NCI-H1092 treated with DMSO at 0.1 percent for 48 hours (cell line): ENCODE measurements at places on chromosomes 12 and 14.

DNA sequence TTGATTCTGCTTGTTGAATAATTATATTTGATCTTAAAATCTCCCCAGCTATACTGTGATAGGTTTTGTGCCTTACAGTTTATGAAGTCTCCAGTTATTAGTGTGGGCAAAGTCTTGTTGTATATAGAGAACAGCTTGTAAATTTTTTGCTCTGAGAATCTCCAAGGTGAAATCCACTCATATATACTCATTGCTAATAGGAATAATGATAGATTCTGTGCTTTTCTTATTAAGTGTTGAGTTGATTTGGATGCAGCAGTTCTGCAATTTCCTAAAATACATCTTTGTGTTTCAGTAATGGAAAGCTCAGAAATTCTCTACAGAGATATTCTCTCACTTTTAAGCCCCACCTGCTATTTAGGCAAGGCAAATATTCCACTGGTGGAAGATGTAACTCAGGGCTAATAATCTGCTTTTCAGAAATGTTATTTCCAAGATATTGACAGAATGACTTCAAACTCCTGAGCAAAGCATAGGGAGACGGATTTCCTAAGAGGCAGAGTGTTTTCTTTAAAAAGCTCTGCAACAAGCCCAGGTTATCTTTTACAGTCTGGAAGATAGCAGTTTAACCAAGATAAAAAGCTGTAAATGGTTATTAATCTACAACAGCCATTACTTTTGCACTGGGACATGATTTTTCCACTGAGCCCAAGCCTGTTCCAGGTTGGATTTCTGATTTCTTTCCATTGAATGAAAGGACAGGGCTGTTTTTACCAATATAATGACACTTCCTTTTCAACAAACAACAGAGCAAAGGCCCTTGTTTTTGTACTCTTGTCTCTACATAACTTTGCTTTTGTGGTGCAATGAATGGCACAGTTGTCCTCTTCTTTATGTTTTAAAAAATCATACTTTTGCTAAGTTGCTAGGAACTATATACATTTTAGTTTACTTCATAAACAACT lies 239.9 kb upstream of the ATP2B1 start:
- no peak for DNase-seq

GRCh38 chr12:122081697-122082221 lies 3.2 kb downstream of the MLXIP start:
- DNase-seq = no peak

DNA sequence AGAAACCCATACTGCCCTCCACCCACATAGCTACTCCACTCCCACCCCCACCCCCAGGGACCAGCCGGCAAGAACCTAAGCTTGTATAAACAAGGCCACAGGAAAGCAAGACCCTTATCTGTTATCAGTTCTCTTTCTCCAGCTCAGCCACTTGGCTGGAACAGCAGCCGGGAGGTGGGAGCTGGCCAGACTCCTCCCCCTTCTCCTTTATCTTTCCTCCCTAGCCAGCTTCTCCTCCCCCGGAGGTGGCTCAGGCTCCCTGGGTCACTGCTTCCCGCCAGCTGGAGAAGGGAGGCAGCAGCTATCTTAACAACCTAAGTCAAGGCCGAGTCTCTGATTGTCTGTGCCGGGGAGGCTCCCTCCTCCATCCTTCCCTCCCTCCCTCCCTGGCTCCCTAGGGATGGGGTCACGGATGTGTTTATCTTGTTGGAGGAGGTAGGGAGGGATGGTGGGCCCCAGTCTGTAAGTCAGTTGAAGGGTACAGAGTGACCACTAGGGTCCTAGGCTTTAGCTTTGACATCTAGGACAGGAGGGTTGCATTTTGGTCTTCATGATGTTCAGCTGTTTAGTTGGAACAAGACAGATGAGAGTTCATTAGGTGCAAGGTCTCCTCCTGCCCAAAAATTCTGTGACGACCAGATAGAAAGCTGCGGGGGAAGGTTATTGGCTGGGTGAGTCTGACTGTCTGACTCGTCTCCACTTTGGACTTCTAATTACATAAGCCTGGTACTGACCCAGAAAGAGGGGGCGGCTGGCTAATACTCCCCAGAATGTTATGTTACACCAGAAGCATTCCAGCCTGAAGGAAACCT lies 29.7 kb downstream of the ZFP36L1 start:
- peak; percentile 19 for DNase-seq

DNA sequence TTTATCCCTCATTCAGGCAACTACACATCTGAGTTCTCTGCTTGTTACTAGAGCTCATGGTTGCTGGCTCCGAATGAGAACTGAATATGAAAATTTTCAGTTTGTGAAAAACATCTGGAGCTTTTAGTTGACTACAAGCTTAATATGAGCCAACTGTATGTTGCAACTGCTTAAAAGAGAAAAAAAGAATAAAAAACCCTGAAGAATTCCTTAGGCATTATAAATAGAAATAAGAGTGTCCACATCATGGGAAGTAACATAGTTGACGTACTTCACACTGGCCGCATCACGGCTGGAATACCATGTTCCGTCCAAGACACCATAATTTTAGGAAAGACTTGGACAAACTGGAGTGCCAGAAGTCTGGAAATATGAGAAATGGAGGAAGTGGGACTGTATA lies 57.9 kb downstream of the PDE3A start:
- DNase-seq = no peak

DNA sequence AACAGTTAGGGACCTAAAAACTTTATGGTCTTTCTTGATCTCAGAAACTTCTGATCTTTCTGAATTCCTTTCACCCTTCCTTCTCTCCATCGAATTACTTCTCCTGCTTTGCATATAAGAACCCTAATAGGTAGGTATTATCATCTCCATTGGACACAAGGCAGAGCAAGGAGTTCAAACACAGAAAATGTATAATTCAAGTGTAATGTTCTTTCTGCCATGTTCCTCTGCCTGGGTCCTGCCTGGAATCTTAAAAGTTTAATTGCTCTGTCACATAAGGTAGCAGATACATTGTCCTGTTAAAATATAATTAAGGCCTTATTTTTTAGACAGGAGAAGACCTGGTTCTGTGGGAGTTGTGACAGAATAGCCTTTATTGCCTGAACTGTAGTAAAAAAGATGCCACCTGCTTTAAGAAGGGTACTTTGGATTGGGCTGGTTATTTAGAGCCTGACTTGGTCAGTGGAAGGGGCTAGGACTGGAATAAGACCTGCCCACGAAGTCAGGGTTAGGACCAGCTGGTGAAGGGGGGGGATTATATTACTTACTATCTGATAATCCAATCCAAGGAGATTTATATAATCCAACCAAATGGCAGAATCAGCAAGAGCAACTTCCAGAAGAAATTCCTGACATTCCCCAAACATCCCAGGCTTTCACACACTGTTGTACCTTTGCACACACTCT lies 10.4 kb downstream of the G2E3 start:
- DNase-seq = no peak

- no peak for DNase-seq
Observed at GRCh38 chr12:668090-668481, 4.8 kb upstream of the NINJ2 start.

- DNase-seq = no peak
Observed at GRCh38 chr12:94922561-94922960, 80.9 kb downstream of the NDUFA12 start.

GRCh38 chr12:50222275-50222783 lies 55.2 kb upstream of the CERS5 start:
- peak; percentile 48 for DNase-seq

GRCh38 chr12:43407816-43408645 lies 144.0 kb downstream of the ADAMTS20 start:
- no peak for DNase-seq
